ENCODE measurements at places on chromosomes 1 and 21.

DNA sequence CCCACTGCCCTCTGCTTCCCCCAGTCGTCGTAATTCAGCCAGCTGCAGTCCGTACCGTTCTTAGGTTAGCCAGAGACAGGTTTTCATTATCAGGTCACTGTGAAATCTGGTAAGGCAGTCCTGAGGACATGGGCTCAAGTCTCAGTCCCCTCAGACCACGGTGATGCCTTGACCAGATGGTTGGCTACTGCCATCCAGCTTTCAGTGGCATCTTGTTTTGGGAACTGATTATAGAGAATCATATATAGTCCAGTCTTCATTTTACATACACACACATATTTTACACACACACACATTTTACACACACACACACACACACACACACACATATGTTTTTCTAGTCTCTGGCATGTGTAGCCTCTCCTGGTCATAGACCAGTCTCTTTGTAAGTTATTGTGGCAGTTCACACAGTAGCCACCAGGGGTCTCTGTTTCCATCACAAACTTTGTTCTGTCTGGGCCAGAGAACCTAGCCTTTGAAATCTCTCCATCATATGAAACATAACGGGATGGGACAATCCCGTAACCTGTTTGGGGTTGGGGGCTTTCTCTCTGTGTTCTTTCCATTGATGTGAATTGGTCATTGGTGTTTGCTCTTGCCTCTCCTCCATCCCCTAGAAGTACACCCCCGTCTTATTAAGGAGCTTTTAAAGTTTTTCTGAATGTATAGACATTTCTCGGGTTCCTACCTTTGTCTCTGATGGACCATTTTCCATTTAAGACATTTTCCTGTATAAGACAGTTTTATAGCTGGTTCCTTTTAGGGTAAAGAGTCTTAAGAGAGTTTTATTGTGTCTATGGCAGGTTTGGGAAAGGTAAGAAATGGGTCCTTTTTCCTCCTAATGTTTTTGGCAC, 8.4 kb upstream of the IKBKE start:
- peak; percentile 79 for DNase-seq

- DNase-seq: no peak
Observed at GRCh38 chr1:242430956-242431355, 93.5 kb downstream of the PLD5 start.

DNA sequence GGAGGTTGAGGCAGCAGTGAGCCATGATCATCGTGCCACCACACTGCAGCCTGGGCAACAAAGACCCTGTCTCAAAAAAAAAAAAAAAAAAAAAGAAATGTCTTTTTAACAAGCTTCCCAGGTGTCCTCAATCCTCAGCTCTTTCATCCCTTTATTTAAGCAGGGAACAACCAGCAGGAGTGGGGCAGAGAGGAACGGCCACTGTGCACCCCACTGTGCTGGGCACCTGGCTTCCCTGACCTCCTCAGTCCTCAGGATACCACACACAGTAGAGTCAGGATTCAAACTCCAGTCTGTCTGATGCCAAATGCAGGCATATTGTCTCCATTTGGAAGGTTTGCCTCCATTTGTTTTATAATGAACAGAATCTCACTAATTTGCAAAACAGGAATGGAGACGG, 19.8 kb upstream of the PTAFR start:
- DNase-seq: peak; percentile 62

- DNase-seq: no peak
Observed at GRCh38 chr1:229848752-229849677, 218.0 kb upstream of the GALNT2 start.

GRCh38 chr1:11037740-11038182, 9.3 kb downstream of the MASP2 start:
- DNase-seq: peak; percentile 82

Measured in lower leg skin (tissue), 4 donors.